RWPE1 (cell line): ENCODE measurements at places on chromosomes 4 and X.

- DNase-seq: no peak
These were observed 246.1 kb downstream of the NR3C2 start for GRCh38 chr4:148196164-148196563.

GRCh38 chr4:82515705-82516104 lies 46.1 kb downstream of the TMEM150C start:
- DNase-seq: no peak

DNA sequence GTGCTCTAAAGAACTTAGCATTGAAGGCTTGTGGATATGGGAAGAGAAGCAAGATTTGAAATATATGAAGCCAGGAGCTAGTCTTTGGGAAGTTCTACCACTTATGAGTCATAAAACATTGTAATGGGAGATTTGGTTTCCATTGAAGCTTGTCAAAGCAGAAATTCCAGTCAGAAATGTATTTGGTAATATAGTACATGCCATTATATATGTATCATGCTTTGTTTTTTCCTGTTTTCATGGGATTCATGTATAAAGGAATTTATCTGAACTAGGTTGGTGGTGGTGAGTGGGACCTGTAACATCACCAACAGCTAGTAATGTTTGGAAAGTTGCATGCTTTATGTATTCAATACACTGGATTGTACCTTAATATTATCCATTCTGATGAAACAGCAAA lies 14.6 kb upstream of the DCAF8L2 start:
- no peak for DNase-seq

- DNase-seq: no peak
These were observed 1.3 kb downstream of the CHST7 start for GRCh38 chrX:46574774-46575381.

DNA sequence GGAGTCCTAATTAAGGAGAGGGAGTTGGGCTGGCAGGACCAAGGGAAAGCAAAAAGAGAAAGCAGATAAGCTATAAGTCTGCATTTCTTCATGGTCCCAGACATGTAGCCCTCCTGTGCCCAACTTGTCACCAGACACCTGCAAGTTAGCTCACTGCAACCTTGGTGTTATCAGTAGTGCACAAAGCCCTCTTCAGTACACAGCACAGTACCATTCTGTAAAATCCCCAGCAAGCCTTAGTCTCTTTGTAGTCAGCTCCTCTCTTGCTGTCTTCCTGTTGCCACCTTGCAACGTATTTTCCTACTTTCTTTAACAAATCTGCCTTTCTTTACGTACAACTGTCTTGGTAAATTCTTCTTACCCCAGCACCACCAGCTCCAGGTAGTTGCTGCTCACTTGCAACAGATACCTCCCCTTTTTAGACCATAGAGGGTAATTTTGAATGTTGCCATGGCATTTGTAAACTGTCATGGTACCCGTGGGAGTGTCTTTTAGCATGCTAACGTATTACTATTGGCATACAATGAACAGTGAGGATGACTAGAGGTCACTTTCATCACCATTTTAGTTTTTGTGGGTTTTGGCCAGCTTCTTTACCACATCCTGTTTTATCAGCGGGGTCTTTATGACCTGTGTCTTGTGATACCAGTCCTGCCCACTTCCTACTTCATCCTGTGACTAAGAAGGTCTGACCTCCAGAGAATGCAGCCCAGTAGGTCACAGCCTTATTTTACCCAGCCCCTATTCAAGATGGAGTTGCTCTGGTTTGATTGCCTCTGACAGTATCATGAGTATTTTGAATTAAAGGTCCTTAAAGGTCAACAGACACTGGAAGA lies 28.3 kb upstream of the AP1S2 start:
- DNase-seq: no peak

- DNase-seq: peak; percentile 71
These were observed 21.8 kb downstream of the SPRY1 start for GRCh38 chr4:123418351-123418931.

DNA sequence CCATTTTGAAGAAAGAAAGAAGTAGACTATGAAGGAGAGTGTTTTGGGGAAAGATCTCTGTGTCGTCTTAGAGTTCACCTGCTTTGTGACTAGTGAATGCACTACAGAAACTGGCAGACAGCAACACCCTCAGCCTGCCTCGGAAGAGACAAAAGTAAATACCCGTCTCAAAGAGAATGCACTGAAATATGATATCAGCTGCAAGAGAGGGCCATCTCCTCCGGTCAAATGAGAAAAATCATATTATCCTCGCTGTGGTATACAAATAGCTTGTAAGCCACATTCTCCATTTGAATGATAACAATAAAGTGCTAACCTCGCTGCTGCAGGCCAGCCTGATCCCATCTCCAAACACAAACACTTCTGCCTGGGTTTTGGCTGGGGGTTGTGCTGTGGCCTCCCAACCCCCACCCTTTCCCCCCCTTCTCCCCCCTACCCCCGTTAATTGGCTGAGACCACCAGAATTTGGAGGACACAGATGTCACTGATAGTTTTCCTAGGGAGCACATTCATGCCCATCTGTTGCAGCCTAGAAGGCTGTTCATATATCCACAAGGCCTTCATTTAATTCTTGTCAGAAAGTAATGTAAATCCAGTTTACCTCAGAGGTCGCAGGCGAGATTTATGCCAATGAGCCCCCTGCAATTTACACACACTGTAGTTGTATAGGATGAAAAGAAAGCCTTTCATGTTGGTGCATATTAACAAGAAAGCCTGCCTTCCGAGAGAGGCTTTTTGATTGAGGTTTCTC lies 46.3 kb downstream of the ALPK1 start:
- DNase-seq: no peak

DNA sequence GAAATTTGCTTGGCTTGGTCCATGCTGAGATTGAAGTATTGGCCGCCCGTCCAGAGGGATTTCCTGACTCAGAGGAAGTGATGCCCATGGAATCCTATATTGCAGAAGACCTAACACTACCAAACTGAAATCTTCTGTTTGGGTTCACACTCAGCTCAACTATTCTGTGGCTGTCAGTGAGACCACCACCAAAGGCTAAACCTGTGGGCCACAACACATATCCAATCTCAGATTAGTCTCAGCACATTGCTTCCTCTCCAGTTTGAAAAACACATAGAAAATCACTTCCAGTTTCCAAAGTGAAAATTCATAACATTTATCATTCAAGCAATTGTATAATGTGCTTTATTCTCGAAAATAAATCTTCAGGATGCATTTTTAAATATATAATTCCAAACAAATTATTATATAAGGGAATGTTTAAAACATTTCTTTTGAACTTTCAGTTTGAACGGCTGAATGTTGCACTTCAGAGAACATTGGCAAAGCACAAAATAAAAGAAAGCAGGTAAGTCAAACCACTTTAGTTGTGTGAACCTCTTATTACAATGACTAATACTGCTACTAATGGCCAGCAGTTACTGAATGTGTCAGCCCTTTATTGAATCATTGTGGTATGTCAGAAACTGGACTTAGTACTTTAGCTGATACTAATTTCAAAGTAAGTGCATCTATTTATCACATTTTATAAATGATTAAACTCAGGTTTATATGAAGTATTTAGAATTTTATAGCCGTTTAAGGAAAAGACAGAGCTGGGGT lies 37.0 kb downstream of the GUCY1A1 start:
- peak; percentile 8 for DNase-seq

GRCh38 chr4:947491-947971 lies 15.3 kb downstream of the TMEM175 start:
- DNase-seq: no peak

DNA sequence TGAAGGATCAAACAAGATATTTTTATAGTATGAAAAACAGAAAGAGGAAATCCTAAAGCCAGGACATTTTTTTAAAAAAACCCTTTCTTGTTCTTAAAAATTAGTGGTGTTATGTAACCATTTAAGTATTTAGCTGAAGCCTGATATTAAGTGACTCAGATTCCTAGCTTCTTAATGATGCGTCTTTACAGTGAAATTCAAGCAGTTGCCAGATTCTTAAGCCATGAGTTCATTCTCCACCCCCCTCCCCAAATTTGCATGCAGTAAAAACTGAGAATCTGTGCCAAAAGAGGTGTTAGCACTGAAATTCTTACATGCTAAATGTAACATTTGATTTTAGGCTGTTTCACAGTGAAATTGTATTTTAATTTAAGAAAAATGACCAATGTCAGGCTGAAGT lies 180.8 kb downstream of the RAPGEF2 start:
- DNase-seq: peak; percentile 84

DNA sequence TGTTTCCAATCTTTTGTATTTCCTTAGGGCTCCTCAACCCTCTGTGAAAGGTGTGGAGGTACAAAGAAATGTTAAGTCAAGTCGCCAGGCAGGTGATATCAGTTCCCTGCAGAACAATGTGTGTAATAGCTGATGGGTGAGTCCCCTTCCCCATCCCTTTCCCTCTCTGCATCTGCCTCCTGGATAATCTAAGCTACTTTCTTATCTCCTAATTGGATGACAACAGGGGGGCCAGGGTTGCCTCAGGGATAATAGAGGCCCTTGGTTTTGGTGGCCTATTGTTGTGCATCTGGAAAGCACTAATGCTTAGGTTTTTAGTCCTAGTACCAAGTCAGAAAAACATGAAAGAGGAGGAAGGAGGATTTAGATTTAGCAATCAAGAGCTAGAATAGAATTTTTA lies 29.1 kb downstream of the MAGED1 start:
- DNase-seq: no peak

DNA sequence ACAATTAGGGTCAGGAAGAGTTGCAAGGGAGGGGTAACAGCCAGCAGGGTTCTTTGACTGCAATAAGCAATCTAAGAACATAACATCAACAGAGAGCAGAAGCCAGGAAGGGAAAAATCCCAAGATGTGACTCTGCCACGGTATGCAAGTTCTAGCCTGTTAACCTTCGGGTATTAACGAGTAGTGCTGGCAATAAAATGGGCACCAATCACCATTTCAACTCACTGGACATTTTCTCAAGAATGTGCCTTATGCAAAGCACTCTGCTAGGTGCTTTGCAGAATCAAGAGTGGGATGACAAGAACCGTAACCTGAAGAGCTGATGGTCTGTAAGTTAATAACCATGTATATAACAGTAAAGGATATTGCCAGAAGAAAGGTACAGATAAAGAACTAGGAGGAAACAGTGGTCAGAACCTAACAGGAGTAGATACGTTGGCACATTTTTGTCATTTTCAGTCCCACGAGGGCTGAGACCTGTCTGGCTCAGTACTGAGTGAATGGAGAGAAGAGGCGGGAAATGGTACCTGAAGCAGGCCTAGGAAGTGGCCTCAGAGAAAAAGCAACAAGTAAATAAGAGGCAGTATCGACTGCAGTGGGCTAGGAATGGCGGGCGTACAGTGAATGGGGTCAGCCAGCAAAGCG lies 2.7 kb downstream of the ELOVL6 start:
- DNase-seq: peak; percentile 19

DNA sequence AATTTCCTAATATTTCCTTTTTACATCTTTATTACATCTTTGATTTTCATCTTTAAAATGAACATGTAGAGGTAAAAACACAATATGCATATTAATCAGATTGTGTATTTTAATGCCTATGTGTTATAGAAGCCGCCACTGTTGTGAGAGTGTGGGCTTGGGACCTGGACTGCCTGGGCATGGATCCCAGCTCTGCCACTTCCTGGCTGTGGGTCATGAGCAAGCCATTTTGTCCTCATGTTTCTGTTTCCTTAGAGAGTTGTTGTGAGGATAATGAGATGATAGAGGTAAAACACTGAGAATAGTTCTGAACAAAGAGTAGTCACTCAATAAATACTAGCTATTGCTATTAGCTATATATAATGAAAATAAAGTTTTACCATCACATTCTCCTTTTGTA lies 38.4 kb upstream of the SCOC start:
- DNase-seq: no peak

GRCh38 chr4:48332661-48333060 lies 8.7 kb upstream of the SLAIN2 start:
- DNase-seq: no peak

GRCh38 chr4:150280081-150280895 lies 202.0 kb downstream of the DCLK2 start:
- DNase-seq: peak; percentile 45

- DNase-seq: peak; percentile 36
These were observed 39.5 kb downstream of the TMEM154 start for GRCh38 chr4:152640058-152640921.

DNA sequence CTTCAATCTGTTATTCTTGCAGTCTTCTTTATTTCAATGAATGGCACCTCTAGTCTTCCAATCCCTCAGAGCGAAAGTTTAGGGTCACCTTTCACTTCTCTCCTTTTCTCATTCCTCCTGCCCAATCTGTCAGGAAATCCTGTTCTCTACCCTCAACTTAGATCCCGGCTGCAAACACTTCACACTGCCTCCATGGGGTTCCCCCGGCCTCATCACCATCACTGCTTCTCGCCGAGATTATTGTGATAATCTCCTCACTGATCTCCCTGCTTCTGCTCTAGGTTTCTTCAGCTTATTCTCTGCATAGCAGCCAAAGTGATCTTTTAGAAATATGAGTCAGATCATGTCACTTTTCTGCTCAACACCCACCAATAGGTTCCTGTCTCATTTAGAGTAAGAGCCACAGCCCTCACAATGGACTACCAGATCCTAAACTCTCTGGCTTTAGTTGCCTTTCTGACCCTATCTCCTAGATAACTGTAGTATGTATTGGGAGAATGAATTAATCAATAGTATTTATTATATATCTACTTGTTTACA lies 43.6 kb upstream of the TBC1D9 start:
- DNase-seq: no peak

- no peak for DNase-seq
These were observed 126.2 kb downstream of the SLC39A8 start for GRCh38 chr4:102219129-102219528.

GRCh38 chr4:158170691-158171561 lies 1.9 kb downstream of the GASK1B start:
- peak; percentile 66 for DNase-seq

- DNase-seq: no peak
These were observed 77.0 kb downstream of the LRP2BP start for GRCh38 chr4:185318679-185319078.

DNA sequence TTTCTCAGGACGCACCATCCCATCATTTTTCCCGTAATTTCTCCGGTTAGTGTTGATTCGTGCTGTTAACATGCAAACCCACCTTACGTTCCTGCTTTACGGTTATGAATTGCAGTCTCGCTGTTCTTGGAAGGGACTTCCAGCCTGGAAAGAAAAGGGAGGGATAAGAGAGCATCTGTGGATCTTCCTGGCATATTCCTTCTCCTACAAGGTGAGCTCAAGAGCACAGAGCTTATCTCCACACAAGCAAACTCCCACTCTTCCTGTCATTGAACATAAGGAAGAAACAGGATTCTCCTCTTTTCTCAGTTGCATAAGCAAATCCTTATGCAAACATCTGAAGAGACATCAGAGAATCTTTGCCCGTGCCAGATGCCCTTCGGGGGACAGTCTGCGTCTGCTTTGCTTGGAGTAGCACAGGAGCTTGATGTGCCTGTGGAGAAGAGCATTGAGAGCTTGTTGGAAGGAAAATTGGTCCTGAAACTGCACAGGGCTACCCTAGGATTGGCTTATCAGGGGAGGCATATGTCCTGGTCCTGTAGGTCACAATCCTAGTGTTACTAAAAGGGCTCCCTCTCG lies 127.0 kb downstream of the ASMT start:
- no peak for DNase-seq

DNA sequence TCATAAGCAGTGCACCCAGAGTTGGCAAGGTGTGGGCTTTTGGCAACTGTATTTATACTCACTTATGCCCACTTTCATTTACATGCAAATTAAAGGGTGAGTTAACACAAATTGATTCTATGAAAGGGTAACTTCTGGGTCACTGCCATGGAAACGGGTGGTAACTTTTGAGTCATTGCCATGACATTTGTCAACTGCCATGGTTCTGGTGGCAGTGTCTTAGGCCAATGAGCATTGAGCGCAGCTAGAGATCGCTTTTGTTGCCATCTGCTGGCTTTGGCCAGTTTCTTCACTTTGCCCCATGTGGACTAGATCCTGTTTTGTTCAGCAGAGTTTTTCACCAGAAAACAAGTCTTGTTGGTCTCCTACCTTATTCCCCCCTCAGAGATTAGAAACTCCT lies 170.8 kb upstream of the NUDT6 start:
- DNase-seq: no peak
